ENCODE measurements at places on chromosomes 7 and 10.
A peak's percentile ranks its signal among the peaks of the same experiment; 100 is the strongest.

DNA sequence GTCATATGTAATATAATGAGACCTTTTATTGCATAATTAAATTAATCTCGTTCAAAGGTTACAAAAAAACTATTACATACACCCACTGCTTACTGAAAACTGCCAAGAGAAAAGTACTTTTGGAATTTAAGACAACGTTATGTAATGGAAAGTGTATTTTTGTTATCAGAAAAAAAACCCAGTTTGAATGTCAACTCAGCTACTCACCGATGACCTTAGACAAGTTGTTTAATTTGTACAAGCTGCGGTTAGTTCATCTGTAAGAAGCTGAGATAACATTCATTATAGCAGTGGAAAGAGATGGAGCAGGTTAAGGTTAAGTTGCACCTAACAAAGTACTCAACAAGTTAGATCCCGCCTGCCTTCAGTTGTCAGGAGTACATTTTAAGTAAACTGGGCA is 1.1 kb downstream of the PSMA2 start:
- no peak for DNase-seq

- DNase-seq, result peak; percentile 77
Measured at GRCh38 chr10:123583639-123584418, 82.3 kb upstream of the GPR26 start.

GRCh38 chr10:72107325-72108003 is 19.1 kb upstream of the SPOCK2 start:
- peak; percentile 77 for DNase-seq

- no peak for DNase-seq
Measured at GRCh38 chr10:43737003-43737402, 88.3 kb upstream of the ZNF32 start.

GRCh38 chr10:32155075-32155516 is 98.9 kb upstream of the KIF5B start:
- DNase-seq, result no peak

GRCh38 chr10:126880926-126881325 is 24.3 kb upstream of the DOCK1 start:
- no peak for DNase-seq

DNA sequence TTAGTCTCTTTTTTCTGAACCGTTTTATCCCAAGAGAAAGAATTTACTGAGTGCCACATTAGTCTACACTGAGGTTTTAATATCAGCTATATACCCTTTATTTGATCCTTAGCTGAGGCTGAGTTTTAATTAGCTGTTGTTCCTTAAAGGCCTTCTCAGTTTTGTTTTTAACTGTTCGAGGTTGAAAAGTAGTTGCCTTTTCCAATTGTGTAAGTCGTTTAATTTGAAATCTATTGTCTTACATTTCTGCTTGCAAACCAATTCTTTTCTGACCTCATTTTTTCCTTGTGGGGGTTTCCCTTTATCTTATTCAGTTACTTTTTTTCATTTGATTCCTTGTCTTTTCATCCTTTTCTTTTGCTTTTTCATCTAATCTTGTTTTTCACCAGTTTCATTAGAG is 30.8 kb downstream of the UMAD1 start:
- no peak for DNase-seq

DNA sequence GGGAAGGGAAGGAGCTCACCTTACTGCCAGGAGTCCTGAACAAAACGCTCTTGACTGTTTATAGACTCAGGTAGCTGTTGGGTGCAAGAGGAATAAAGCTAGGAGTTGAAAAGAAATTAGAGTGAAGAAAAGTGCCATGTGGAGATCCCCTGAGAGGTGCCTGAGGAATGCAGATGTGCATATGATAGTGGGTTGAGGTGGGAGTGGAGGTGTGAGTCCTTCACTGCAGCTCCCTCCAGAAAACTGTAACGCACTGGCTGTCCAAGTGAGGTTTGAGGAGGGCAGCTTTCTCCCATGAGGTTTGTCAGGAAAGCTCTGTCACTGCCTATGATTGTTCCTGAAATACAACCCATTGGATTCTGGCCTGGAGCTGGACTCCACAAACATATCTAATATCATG is 904.8 kb upstream of the POT1 start:
- no peak for DNase-seq

GRCh38 chr10:130495891-130496636 is 359.9 kb downstream of the GLRX3 start:
- DNase-seq, result peak; percentile 13

DNA sequence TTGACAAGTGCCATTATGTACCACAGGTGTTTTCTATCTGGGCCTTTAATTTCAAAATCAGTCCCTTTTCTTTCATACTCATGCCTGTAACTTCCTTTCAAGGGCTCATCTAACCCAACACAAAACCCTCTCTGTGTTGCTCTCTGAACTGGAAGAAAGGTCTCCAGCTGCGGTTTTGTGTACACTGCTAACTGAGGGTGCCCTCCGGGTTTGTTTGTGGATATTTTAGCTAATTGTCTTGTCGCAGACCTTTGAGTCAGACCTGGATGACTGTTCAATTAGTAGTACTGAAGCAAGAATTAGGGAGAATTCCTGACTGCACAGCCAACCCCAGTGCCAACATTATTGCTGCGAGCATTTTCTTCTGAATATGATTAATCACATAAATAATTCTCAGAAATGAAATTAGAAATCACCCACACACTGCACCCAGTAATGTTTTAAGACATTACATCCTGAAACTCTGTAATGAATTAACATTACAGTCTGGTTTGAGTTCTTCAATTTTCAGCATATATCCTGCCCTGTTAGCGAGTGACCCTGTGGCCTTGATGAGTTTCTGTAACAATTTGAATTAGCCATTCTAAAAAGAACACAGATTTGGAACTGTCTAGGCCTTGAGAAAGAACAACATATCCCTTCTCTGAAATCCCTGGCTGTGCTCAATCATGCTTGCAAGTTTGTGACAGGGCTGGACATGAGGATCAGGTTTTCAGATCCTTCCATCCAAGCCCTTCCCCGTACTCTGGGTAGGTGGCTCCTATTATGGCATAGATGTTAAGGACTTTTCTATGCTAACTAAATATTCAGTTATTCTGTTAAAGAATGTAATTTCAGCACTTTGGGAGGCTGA is 460.1 kb downstream of the PLXDC2 start:
- DNase-seq, result no peak

DNA sequence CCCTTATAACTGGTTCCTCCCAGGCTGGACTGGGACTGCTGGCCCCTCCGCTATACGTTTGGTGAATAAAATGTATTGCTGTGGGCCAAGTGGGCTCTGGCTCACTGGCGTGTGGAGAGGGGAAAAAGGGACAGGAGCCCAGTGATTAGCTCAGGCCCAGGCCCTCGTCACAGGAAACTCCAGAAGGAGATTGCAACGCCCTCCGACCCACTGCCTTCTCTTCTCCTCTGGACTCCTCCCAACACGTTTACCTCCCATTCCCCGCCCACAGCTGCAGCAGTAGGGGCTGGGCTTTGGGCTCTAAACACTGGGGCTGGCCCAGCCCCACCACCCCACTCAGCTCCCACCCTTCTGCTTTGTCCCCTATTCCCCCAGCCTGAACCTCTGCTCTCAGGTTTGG is 173.9 kb downstream of the NEURL1 start:
- no peak for DNase-seq

All from urothelium cell line (cell line).